ENCODE measurements at places on chromosomes 12 and 14.

DNA sequence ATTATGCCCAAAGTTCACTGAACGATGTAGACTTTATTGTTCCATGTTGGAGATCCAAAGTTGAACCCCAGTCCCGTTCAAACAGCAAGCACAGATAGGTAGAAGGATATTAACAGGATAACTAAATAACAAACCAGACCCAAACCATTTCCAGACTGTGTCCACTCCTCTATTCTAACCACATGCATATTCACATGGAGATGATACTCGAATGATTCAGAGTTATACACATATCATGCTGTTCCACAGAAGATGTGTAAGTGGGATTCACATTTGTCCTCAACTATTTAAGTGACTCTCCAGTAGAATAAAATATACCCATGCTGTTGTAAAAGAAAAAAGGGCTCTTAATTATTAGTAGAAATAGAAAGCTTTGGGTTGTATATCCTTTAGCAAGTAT is 185.9 kb downstream of the ITPR2 start:
- no peak for DNase-seq

DNA sequence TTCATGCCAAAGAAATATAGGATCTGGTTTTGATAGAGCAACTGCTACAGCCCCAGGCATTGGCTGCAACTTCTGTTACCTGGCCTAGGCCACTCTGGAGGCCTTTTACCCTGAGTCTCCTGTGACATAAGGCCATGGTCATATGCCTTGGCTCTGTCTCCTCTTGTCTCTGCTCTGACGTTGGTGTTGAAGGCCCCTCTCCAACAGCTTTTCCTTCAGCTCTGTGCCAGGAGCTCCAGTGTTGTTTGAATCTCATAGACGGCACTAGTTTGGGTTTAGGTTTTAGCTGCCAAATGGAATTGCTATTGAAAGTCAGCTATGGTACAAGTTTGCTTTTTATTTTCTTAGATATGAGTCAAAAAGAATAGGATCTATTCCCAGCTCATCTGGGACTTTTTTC is 41.1 kb downstream of the TTLL5 start:
- no peak for DNase-seq

- DNase-seq: no peak
Measured at GRCh38 chr14:96417254-96417653, 25.3 kb downstream of the AK7 start.

GRCh38 chr14:68813318-68813838 is 20.5 kb upstream of the ZFP36L1 start:
- DNase-seq: no peak

GRCh38 chr14:32010604-32011125 is 66.4 kb upstream of the ARHGAP5 start:
- DNase-seq: no peak

- DNase-seq: no peak
Measured at GRCh38 chr14:39733741-39734140, 301.5 kb upstream of the FBXO33 start.

DNA sequence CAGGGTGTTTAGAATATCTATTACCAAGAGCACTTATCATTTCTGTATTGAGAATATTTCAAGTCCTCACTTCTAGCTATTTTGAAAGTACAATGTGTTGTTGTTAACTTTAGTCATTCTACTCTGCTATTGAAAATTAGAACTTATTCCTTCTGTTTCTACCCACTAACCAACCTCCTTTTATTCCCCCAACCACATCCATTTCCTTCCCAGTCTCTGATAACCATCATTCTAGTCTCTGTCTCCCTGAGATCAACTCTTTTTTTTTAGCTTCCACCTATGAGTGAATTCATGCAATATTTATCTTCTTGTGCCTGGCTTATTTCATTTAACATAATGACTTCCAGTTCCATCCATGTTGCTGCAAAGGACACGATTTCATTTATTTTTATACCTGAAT is 290.6 kb upstream of the OR4E1 start:
- no peak for DNase-seq

DNA sequence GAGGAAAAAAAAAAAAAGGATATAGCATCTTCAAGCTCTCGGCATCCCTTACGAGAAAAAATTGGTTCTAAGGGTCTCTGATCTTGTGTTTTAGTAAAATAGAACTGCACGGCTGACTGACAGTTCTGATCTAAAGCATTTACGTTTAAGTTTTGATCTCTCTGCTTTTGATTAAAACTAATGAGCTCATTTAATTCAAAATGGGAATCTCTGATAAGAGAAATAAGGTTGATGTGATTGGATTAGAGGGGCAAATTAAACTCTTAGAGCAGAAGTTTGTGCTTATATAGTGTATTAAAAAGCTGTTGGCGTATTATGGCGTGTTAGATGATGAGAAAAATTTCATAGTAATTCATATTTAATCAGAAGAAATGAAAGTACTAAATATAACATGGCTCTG is 217.6 kb downstream of the EGLN3 start:
- DNase-seq: no peak

- DNase-seq: no peak
Measured at GRCh38 chr12:102441077-102441596, 39.2 kb downstream of the IGF1 start.

DNA sequence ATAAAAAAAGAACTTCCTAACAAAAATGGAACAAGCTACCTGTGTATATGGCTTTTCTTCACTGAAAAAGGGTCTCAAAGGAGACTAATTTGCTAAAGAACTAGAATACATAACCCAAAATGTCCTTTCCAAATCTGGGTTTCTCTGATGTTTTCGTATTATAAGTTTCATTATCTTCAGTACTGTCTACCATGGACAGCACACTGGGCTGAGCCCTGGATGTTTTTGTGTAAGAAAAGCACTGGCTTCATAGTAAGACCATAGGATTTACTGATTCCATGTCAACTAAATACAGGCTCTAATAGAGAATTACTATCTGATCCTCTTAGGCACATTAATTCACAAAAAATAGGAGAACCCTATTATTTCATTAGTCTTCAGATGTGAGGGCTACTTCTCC is 94.3 kb upstream of the GPHB5 start:
- no peak for DNase-seq

GRCh38 chr12:6946033-6946919 is 2.5 kb downstream of the C12orf57 start:
- DNase-seq: no peak

DNA sequence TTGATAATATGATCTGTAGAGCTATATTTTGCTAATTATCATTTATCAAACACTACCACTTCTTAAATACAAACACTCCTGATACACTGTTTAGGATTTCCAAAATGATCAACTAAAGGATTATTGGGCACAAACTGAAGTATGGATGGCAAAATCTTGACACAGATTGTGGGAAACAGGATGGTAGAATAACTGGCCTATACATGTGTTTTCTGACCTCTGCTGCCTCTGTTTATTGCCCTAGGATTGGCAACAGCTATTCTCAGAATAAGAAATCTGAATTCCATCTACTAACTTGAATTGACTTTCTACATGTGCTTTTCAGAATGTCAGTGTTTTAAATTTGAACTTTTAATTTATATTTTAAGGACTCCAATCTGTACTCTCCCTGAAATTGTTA is 209.1 kb downstream of the MED13L start:
- no peak for DNase-seq

GRCh38 chr14:22428700-22429291 is 160.2 kb downstream of the DAD1 start:
- DNase-seq: no peak

DNA sequence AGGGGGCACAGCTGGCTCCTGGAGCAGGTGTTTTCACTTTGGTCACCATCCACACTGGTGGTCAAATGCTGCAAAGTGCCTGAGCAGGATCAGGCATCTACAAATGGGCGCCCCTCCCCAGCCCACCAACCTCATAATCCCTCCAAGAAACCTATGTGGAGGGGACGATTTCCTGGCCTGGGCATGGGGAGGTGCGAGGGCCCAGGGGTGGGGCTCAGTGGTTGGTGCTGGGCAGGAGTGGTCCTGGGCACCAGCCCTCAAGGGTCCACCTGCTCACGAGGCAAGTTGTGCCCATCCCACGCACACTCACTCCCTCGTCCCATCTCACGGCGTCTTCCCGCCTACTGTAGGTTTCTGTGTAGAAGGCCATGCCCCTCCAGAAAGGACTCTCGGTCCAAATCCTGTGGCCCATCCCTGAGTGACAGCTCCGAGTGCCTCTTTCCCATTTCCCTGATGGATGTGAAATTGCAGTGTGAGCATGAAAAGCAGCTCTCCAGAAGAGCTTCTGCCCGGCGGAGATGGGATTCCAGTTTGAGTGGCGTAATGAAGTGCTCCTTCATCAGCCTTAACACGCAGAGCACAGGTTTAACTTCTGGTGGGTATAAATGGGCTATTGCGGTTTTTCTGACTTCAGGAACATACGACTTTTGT is 36.9 kb downstream of the SLC15A4 start:
- DNase-seq: no peak

- no peak for DNase-seq
Measured at GRCh38 chr12:72546106-72546505, 273.9 kb downstream of the TRHDE start.

DNA sequence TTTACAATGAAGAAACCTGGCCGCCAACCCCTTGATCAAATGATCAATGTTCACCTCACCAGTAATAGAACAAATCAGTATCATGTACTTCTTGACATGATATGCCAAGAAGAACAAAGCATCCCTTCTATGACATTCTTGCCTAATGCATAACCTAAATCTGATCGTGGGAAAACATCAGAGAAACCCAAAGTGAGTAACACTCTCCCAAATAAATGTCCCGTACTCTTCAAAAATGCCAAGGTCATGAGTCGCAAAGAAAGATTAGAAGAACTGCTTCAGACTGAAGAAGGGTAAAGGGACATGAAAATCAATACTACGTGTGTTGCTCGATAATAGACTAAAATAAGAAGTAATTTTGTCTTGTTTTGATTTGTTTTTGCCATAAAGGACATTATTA is 11.4 kb upstream of the SLC25A3 start:
- DNase-seq: no peak

GRCh38 chr14:83485591-83485990 is 1951.9 kb upstream of the SEL1L start:
- no peak for DNase-seq

GRCh38 chr12:32881107-32881506 is 15.5 kb downstream of the PKP2 start:
- DNase-seq: no peak

DNA sequence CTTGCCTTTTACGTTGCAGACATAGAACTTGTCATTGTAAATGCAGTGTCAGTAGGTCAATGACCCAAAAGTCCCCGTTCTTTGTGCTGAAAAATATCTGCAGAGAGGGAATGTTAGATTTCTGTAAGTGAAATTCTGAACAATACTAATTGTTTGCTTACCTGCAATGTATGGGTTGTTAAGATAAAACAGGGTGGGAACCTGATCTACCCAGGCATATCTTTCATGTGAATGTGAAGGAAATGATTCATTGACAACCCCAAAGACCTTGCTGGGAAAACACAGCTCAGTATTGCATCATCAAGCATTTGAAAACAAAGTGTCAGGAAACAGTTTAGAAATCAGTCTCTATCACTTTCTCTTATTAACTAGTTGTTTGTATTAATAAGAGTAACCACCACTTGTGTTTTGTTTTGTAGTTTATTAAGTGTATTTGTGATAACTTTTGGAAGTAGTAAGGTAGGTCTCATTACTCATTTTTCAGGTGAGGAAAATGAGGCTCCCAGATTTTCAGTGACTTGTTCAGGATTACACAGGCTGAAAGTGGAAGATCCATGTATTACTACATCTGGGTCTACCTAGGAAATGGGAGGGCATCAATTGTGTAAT is 57.9 kb upstream of the SLC38A2 start:
- DNase-seq: no peak

GRCh38 chr12:41365653-41366171 is 177.6 kb downstream of the PDZRN4 start:
- DNase-seq: no peak

- DNase-seq: no peak
Measured at GRCh38 chr12:30792648-30793499, 38.1 kb upstream of the CAPRIN2 start.

- DNase-seq: no peak
Measured at GRCh38 chr12:109436188-109436560, 40.9 kb downstream of the KCTD10 start.

GRCh38 chr12:47194501-47194900 is 114.7 kb upstream of the AMIGO2 start:
- DNase-seq: no peak

DNA sequence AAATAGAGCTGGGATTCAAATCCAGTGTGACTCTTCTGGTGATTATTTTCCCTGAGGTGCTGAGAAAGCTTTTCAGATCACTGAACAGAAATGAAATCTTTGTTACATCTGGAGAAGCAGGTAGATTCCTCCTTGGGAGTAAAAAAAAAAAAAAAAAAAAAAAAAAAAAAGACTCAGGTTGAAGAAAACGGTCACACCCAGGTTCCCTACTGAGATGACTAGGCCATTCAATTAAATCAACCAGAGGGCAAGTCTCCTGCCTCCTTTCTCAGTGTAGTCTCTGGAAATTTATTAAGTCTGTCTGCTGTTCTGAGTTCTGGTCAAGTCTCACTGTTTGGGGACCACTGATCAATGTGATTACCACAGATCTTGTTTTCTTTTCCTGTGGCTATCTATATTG is 24.0 kb downstream of the ARG2 start:
- no peak for DNase-seq

- no peak for DNase-seq
Measured at GRCh38 chr12:5633106-5633505, 201.2 kb downstream of the NTF3 start.

- DNase-seq: no peak
Measured at GRCh38 chr12:66399911-66400306, 97.6 kb downstream of the HELB start.

DNA sequence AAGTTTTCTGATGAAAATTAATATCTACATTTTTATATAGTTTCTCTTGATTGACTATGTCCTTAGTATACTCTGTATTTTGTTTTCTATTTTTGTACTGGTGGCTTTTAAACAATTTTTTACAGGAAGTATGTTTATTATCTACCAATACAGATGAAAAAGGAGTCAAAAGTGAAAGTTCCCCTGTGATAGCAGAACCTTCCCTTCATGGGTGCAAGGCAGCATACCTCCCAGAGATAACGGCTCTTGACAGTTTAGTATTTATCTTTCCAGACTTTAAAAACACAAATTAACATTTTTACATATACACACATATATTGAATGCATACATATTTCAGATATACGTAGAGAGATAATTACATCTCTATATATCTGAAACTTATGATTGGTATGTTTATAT is 17.1 kb upstream of the FAM234B start:
- DNase-seq: no peak

- no peak for DNase-seq
Measured at GRCh38 chr14:104637546-104638003, 33.0 kb upstream of the TMEM179 start.

- no peak for DNase-seq
Measured at GRCh38 chr12:105825141-105825540, 313.6 kb downstream of the NUAK1 start.

DNA sequence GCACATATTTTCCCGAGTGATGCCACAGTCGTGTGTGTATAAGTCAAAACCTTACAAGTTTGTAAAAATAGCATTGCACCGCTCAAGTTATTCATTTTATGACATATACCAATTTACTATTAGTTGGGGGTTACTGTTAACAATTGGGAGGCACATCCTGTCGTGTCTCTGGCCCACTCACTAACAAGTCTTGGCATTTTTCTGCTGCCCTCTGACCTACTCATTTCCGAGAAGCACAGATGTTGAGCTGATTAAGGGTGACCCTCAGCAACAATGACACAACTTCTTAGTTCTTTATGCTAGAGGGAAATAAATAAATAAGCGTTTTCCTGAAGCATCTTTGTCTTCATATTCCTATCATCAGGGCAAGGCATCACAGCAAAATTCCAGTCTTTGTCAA is 6.8 kb upstream of the ATG14 start:
- DNase-seq: no peak

GRCh38 chr12:116693286-116694227 is 44.3 kb downstream of the SPRING1 start:
- DNase-seq: no peak

- no peak for DNase-seq
Measured at GRCh38 chr14:101900253-101900652, 64.1 kb upstream of the DYNC1H1 start.

Measured in activated T-helper 1 cell treated with anti-CD3 and anti-CD28 coated beads, Interleukin-2, amount 50 U/mL, for 16 hours (primary cell).